ENCODE measurements at places on chromosomes 11 and 22. TPM values are rescaled to one million over a fixed set of nuclear protein-coding genes. Genes with fewer than 3 reads are reported as not detected.

The SCO2 gene
- 3.6 TPM for total RNA-seq

The PHF21B gene
- total RNA-seq: not detected

The OR51B4 gene
- total RNA-seq: not detected

The PTGDR2 gene
- total RNA-seq: 0.31 TPM

The LUZP2 gene
- 0.95 TPM for total RNA-seq

The SYT12 gene
- 6.2 TPM for total RNA-seq

The CSRP3 gene
- total RNA-seq: not detected

The CLMP gene
- total RNA-seq: not detected

The BTG4 gene
- not detected for total RNA-seq
